ENCODE measurements at places on chromosomes 7 and 10.

DNA sequence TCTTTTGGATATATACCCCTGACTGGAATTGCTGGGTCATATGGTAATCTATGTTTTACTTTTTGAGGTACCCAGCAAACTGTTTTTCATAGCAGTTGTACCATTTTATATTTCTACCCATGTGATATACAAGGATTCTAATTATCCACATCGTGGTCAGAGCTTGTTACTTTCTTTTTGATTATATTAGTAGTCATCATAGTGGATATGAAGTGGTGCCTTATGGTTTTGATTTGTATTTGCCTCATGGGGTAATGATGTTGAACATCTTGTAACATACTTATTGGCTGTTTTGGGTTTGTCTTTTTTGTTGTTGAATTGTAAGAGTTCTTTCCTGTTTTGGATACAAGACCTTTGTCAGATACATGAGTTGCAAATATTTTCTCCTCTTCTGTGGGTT lies 51.7 kb downstream of the MAPK8 start:
- no peak for DNase-seq

- no peak for DNase-seq
These were observed 52.0 kb upstream of the FIGNL1 start for GRCh38 chr7:50502001-50502684.

DNA sequence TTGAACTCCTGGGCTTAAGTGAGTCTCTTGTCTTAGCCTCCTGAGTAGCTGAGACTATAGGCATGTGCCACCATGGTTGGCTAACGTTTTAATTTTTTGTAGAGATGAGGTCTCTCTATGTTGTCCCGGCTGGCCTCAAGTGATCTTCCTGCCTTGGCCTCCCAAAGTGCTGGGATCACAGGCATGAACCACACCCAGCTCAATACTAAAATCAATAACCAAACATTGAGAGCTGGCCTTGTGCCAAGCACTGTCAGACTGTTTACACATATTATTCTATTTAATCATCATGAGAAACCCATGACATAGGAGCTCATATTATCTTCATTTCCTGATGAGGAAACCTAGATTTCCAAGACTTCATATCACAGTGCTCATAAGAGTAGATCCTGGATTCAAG lies 251.2 kb downstream of the BAMBI start:
- no peak for DNase-seq

DNA sequence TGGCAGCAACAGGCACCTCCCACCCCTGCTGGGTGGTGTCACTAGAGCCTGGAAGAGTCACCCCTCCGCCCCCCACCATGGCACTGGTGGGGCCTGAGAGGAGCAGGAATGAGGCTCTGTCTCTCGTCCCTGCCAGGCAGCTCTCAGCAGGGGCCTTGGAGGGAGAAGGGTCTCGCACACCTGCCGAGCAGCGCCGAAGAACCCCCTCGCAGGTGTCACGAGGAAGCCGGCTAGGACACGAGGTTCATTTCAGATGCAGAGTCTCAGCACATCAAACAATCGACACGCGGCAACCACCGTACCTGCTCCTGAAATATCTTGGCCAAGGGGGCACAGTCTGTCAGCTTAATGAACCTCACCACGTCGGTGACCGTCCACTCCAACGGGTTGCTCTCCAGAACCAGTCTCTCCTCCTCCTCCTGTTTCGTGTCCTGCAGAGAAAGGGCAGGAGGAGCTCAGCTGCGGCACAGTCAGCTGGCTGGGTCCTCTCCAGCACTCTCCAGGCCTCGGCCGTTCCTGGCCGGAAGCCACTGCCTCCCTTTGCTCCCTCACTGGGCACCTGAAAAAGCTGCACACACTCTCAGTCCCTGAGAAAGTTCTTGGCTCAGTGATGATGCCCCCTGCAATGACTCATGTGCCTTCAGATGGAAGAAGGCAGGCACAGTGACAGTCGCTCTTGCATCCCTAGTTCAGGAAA lies 240.1 kb downstream of the SFMBT2 start:
- DNase-seq = no peak

- DNase-seq = no peak
These were observed 185.8 kb downstream of the USP6NL start for GRCh38 chr10:11425676-11426075.

- DNase-seq = no peak
These were observed 92.6 kb downstream of the MAPK8 start for GRCh38 chr10:48399056-48399541.

- no peak for DNase-seq
These were observed 14.5 kb downstream of the PDGFA start for GRCh38 chr7:505171-505570.

All from D721Med (cell line).